ENCODE measurements at places on chromosomes 7 and 10.

- no peak for DNase-seq
Observed at GRCh38 chr7:95018021-95018420, 110.6 kb downstream of the PPP1R9A start.

DNA sequence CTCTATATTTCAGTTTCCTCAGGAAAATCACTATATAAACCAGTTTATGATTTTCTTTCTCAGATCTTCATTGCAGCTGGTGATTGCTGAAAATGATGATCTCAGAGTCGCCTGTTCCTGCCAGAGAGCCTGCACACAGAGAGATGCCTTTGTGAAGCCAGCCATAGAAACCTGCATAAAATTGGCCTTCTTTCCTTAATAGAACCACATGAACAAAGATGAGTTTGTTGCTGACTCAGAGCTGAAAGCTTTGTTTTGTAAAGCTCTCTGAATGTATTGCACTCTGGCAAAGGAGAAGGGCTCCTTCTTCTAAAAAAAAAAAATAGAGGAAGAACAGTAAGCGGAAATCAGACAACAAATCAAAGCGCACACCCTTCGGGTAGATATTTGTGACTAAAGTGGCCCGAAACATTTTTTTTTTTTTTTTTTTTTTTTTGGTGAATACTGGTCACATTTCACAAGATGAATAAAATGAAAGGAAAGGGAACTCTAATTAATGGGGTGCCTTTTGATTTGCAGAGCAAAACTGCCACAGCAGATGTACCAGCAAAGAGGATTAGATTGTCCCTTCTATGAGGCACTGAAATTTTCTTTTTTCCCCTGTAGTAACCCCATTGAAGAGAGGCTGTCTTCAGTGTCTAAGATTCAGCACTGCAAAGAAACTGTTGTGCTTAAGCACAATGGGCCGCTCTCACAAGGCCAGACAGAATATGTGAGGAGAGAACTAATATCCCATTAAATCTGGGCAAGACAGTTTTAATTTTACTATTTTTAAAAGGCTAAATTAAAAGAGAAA lies 75.1 kb upstream of the PTPRZ1 start:
- DNase-seq: no peak

- no peak for DNase-seq
Observed at GRCh38 chr7:27579565-27579964, 83.1 kb downstream of the HIBADH start.

DNA sequence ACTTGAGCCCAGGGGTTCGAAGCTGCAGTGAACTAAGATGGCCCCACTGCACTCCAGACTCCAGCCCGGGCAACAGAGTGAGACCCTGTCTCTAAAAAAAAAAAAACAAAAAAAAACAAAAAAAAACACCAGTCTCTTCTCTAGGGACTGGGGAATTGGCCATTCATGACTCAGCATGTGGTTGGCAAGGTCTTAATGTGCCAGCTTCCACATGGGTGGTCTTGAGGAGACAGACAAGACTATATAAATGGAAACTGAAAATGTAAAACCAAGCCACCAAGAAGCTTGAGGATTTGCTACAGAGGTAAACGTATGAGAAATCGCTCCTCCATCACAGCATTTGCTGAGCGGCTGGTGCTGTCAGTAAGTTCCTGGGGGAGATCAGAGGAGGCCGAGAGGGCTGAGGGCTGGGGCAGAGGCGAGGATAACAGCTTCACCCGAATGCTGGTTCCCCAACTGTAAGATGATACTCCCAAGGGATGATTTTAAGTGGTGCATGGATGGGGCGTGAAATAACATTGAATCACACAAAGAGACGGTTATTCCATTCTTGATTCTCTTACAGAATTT lies 128.7 kb downstream of the C10orf105 start:
- no peak for DNase-seq

- DNase-seq: no peak
Observed at GRCh38 chr10:60703266-60704041, 74.8 kb upstream of the CDK1 start.

- no peak for DNase-seq
Observed at GRCh38 chr10:112562809-112563663, 116.0 kb downstream of the VTI1A start.

GRCh38 chr10:37576154-37576553 lies 281.3 kb downstream of the ZNF248 start:
- DNase-seq: no peak

GRCh38 chr7:84912993-84913635 lies 273.7 kb downstream of the SEMA3D start:
- DNase-seq: no peak

GRCh38 chr10:3720228-3721019 lies 64.6 kb downstream of the KLF6 start:
- DNase-seq: no peak

GRCh38 chr7:98737176-98737575 lies 120.1 kb downstream of the NPTX2 start:
- no peak for DNase-seq

DNA sequence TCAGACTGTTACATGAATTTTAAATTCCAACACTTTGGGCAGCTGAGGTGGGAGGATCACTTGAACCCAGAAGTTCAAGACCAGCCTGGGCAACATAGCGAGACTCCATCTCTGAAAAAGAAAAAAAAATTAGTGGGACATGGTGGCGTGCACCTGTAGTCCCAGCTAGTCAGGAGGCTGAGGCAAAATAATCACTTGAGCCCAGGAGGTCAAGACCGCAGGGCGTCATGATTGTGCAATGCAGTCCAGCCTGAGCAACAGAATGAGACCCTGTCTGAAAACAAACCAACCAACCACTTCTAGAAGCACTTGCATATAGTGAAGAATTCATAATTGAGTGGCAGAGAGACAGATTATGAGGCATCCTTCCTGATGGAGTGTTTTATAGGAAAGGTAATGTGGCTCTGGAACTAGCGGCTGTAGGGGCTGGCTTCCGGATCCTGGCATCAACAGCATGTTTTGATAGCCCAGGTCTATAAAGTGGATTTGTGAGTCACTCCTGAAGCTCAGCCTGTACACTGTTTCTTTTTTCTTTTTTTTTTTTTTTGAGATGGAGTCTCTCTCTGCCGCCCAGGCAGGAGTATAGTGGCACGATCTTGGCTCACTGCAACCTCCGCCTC lies 40.3 kb upstream of the RSBN1L start:
- no peak for DNase-seq

DNA sequence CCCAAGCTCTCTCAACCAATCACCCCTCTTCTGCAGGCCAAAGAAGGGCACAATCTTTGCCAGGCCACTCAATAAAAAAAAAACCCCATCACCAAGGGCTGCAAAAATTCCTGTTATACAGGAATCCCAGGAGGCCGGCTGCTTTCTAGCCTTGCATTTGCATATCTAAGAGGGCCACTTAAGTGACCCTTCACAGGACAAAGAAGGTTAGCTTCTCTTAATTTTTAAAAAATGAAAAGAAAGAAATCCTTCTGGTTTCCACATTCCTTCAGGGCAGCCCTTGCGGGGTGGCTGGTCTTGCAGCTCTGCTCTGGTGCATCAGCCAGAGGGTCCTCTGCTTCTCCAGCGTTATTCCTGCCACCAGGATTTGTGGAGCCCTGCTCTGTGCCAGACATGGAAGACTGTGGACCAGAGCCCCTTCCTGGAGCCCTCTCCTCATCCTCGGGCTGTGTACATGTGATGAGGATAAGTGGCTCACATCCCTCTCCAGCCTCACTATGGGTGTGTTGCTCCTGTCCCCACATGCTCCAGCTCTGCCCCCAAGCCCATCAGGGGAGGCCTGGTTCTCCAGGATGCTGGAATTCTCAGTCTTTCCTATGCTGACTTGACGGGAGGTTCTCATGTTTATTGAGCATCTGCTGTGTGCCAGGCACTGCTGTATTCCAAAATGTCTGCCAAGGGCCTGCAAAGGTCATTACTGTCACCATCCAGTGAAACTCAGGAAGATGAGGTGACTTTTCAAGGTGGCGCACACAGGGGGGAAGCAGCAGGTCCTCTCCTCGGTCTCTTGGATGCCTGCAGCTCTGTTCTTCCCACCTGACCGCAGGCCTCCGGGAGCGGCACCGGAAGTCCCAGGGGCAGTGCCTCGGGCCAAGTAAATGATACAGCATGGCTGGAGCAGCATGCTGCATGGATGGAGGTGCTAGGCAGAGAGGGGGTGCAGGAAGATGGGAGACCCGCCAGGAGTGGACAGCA lies 67.7 kb downstream of the ARHGAP22 start:
- no peak for DNase-seq

DNA sequence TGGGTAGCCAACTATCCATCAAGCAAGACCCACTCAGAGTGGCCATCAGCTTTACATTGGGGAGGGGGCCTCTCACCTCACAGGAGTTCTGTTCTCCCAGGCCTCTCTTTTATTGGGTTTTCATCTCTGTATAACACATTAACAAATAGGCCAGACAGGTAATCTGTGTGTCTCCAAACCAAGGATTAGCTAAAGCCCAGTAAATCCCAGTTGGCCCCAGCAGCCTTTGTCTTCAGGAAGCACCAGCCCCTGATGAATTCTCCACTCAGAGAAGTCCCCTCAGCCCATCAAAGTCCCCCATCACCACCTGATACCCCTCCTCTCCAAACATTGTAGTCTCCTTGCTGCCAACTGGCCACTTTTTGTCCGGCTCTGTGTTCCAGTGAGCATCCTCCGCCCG lies 16.9 kb upstream of the SLF2 start:
- DNase-seq: no peak

- DNase-seq: no peak
Observed at GRCh38 chr7:128036226-128036940, 5.1 kb upstream of the LRRC4 start.

GRCh38 chr7:43761382-43761781 lies 2.9 kb downstream of the BLVRA start:
- DNase-seq: no peak

GRCh38 chr10:124053971-124054370 lies 39.4 kb downstream of the CHST15 start:
- no peak for DNase-seq

DNA sequence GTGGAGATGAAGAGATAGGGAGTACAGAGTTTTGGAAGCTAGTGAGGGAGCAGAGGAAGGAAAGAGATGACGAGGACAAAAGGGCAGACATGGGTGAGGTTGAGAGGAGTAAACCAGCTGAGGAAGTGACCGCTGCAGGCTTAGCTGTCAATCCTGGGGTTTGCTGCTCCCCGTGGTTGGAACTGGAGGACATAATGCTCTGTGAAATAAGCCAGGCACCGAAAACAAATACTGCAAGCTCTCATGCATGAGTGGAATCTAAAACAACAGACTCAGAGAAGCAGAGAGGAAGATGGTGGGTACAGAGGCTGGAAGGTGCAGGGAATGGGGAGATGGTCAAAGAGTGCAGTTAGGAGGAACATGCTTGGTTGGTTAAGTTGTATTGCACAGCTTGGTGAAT lies 482.2 kb upstream of the C7orf33 start:
- DNase-seq: no peak

GRCh38 chr7:2209961-2210323 lies 22.8 kb downstream of the MAD1L1 start:
- no peak for DNase-seq

Data from GM12892 (cell line).